ENCODE measurements at places on chromosomes 4 and X. TPM values are rescaled to one million over a fixed set of nuclear protein-coding genes. Genes with fewer than 3 reads are reported as not detected.

Gene TMPRSS11F
- not detected for total RNA-seq

Gene ADGRL3
- total RNA-seq: 5.0 TPM

Gene ADH1B
- total RNA-seq: not detected

Gene PPBP
- not detected for total RNA-seq

Gene ANKRD50
- total RNA-seq: 27.1 TPM

Gene MMRN1
- total RNA-seq: not detected

Gene GYPB
- total RNA-seq: not detected

Gene NRK
- not detected for total RNA-seq

Gene TTC29
- 0.16 TPM for total RNA-seq

Gene TKTL2
- not detected for total RNA-seq

Gene GATA1
- total RNA-seq: not detected

Gene PITX2
- total RNA-seq: 4.8 TPM

Gene LRRC66
- 0.11 TPM for total RNA-seq

Gene PAGE4
- not detected for total RNA-seq

Gene SH2D1A
- total RNA-seq: 0.05 TPM

Gene PHOX2B
- total RNA-seq: not detected

Gene KLHL15
- 16.2 TPM for total RNA-seq

Gene IRF2
- 12.1 TPM for total RNA-seq

Gene RNF150
- 1.7 TPM for total RNA-seq

Gene SATL1
- not detected for total RNA-seq

Gene ZNF732
- total RNA-seq: 0.48 TPM

Gene HSFX4
- total RNA-seq: not detected

Gene AFM
- not detected for total RNA-seq

Gene STARD8
- total RNA-seq: 2.1 TPM

Gene RGN
- total RNA-seq: 0.19 TPM

Gene MAGEB17
- not detected for total RNA-seq

Gene XAGE5
- total RNA-seq: not detected

Gene ZFP92
- not detected for total RNA-seq

Gene PNPLA4
- not detected for total RNA-seq

Gene NDUFA1
- total RNA-seq: 115 TPM

Gene FOXR2
- total RNA-seq: 11.8 TPM

Gene GAB1
- 2.7 TPM for total RNA-seq

Gene MAGEE2
- total RNA-seq: not detected

Gene CSAG3
- total RNA-seq: 11.0 TPM

Gene SORCS2
- 0.77 TPM for total RNA-seq

Gene ENPEP
- 0.24 TPM for total RNA-seq

Gene PTPN13
- total RNA-seq: 13.1 TPM

Gene FAT4
- total RNA-seq: 1.2 TPM

Gene PAGE3
- total RNA-seq: not detected

Gene AKAP4
- not detected for total RNA-seq

Gene HPGD
- total RNA-seq: not detected
